SIG-M5 (cell line): ENCODE measurements at places on chromosomes 7 and 10.

- DNase-seq, result no peak
Measured at GRCh38 chr10:9554321-9554720, 1463.4 kb upstream of the CELF2 start.

DNA sequence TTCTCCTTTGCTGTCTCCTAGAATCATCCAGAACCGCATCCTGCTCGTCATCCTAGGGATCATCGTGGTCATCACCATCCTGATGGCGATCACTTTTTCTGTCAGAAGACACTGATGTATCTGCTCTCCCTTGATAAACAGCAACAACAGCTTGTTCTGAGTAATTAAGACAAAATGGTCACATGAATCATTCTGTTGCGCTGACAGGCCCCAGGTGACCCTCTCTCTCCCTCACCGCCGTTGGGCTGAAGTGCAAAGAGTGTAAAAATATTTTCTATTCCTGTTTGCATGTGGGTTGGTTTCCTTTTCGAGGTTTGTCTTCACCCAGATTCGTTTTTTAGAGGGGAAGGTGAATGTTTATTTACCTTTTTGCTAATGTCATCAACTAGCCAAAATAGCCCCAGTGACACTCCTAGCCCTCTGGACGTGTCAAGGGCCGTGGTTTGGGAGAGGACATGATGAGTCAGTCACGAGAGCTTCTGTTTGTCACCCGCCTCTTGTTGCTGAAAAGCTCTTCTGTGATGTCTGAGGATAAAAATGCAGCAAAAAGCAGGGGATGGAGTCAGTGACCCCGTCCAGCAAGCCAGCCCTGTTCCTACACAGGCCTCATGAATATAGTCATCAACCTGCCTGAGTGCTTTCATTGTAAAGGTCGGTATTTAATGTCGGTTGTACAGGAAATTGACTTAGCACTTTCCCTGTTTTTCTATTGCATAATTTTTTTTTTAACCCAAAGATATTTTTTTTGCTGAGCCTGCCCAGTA, 134.6 kb upstream of the TCF7L2 start:
- no peak for DNase-seq

- DNase-seq, result no peak
Measured at GRCh38 chr7:117062300-117062699, 109.0 kb downstream of the ST7 start.

- no peak for DNase-seq
Measured at GRCh38 chr10:93813507-93814465, 56.0 kb downstream of the LGI1 start.

GRCh38 chr7:13743226-13743625, 246.2 kb downstream of the ETV1 start:
- DNase-seq, result no peak

DNA sequence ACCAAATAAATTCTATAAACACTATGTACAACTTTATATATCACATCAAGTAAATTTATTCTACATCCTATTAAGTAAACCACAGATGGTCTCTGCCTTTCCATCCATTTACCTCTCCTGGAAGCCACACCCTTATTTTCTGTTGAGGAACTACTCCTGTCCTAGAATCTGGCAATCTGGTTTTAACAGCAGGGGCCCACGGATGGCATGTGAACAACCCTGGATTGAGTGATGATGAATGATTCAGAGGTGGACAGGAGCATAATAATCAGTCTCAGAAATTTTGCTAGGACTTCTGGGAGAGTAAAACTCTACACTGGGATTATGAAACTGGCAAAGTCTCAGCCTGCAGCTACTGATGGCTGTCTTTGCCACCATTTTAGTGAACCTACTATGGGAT, 54.1 kb downstream of the CDK6 start:
- DNase-seq, result no peak

DNA sequence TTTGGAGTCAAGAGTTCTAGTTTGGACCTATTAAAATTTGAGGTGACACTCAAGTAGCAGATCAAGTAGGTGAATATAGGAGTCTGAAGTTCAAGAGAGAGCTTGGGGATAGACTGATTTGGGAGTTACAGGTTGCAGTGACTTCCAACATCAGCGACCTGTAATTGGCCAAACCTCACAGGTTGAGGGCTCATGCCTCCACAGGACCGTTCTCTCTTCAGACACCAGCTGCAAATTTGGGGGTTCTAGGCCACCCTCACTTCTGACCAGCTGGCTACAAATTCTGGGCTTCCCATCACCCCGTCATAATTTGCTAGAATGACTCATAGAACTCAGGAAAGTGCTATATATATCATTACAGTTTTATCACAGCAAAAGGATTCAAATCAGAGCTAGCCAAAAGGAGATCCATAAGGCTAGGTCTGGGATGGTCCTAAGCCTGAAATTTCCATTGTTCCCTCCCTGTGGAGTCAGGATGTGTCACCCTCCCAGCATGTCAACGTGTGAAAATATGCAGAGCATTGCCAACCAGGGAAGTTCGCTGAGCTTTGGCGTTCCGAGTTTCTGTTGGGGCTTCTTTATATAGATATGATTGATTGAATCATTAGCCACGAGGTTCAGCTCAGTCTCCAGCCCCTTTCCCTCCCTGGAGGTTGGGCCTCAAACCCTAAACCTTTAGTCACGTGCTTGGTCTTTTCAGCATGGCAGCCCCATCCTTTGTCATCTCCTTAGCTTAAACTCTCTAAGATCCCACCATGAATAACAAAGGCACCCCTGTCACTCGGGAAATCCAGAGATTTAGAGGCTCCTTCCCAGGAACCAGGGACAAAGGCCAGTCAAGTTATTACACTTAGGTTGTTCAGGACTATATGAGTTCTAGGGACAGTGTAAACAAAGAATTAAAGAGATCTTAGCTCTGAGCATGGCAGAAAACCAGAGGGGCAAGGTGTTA, 20.7 kb upstream of the ZNF212 start:
- DNase-seq, result no peak

DNA sequence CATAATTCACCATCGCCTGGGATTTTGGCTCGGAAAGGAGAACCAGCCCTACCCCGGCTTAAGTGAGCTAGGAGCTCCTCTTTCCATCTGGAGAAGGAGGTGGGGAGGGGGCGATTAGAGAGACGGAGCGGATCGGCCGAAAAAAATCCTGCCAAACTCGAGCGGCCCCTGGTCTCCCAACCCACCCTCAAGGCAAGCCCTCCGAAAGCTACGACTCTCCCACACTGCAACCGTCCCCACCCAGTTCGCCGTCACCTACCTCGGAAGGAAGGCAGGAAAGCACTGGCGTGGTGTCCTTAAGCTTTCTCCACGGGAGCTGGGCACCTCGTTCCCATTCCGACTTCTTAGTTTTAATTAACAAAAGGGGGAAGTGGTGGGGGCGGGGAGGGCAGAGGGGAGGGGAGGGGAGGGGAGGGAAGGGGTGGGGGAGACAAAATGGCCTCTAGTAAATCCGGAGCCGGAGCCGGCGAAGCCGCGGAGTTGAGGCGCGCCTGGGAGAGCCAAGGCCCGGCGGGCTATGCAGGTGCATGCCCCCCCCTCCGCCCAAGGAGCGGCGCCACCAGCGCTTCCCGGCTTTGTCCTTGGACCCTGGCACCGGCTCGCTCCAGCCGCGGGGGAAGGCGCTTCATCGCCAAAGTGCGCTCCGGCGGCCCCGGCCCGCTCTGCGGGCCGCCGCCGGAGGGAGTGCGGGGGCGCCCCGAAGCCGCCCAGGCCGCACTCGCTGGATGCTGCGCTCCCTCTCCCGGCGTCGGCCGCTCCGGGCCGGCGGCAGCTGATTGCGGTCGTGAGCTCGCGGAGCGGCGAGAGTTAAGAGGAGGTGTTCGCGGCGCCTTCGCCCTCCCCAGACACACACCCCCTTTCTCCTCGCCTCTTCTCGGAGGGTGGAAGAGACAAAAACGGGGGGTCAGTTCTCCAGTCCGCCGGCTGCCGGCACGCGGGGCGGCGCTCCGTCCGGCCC, at the start of gene LRRC4:
Gene LRRC4, minus strand, starts transcription at position 784 of the 958 bp plus-strand sequence. CDS start 797 bp downstream, outside the sequence.
- no peak for DNase-seq

DNA sequence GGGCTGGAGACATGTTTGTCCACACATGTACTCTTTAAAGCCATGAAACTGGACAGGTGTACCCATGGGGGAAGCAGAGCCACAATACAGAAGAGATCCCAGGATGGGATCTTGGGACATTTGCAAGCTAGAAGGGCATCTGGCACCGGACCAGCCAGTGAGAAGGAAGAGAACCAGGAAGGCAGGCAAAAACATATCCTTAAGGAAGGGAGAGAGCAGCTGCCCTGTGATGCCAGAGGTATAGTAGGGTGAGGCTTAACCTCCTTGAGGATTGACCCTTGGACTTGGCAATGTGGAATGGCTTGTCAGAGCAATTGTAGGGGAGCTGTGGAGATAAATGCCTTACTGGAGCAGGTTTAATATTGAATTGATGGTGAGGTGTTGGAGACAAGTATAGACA, 17.9 kb upstream of the SUV39H2 start:
- no peak for DNase-seq
